Endothelial cell (in vitro differentiated cells): ENCODE measurements at places on chromosomes 11 and 22. TPM values are rescaled to one million over a fixed set of nuclear protein-coding genes. Genes with fewer than 3 reads are reported as not detected.

The SUN2 gene
- 74.4 TPM for total RNA-seq

The UBQLNL gene
- 4.4 TPM for total RNA-seq

The PANX3 gene
- 0.21 TPM for total RNA-seq

The GLB1L2 gene
- total RNA-seq: 5.0 TPM

GRCh38 chr11:119368121-119369034, 13.1 kb downstream of the USP2 start:
- no peak for DNase-seq
- no peak overlapping the region for H3K4me3 ChIP-seq
- peaks cover 3% of the 10 kb centered on the region for H3K36me3 ChIP-seq

DNA sequence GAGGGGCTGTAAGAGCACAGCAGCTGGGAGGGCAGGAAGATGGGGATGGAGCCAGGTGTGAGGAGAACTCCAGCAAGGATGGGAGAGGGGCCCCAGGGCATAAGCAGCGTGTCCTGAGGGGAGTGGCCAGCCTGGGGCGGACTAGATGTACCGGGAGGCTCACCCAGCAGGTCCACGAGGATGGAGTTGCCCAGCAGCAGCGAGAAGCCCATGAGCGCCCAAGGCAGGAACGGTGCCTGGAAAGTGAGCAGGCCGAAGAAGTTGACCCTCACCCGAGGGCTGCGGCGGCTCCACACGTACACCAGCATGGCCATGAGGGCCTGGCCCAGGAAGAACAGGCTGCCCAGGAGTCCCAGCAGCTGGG, 1.3 kb downstream of the DERL3 start:
- no peak overlapping the region for H3K4me3 ChIP-seq

DNA sequence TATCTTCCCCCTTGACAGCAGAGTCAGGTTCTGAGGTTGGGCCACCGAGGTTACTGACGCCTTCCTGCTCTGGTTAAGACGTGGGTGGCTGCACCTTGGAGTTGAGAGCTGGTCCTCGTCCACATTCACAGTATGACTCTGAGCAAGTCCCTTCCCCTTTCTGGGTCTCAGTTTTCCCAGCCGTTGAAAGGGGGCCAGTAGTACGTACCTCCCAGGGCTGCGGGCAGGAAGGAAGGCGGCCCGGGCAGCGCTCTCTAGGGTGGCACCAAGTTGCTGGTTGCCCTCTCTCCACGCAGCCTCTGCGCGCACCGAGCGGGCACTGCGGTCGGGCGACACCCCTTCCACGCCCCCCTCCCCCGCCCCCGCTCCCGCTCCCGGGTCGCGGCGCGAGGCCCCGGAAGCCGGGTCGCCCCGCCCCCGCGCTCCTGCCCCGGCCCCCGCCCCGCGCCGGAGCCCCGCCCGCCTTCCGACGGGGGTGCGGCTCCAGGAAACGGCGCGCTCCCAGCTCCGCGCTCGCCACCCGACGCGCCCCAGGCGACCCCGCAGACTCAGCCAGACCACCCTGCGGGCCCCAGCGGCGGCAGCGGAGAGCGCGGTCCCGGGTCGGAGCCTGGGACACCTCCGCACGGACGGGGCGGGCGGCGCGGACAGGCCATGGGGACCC, at the start of gene EHBP1L1:
TSS of gene EHBP1L1 (plus strand) at position 486 of the 664 bp plus-strand sequence. CDS start 250 bp downstream, outside the sequence.
- H3K36me3 ChIP-seq: no peaks in the 10 kb centered on the region
- H3K4me1 ChIP-seq: peaks cover 29% of the 10 kb centered on the region
- peak within 1 kb of the TSS; percentile 85 for H3K4me3 ChIP-seq
- DNase-seq: peak; percentile 38

- no peak overlapping the region for H3K27ac ChIP-seq
- no peaks in the 10 kb centered on the region for H3K36me3 ChIP-seq
- H3K4me3 ChIP-seq: no peak overlapping the region
- no peaks in the 10 kb centered on the region for H3K27me3 ChIP-seq
Observed at GRCh38 chr11:74412321-74412720, 14.1 kb upstream of the PGM2L1 start.

- H3K4me1 ChIP-seq: peaks cover 2% of the 10 kb centered on the region
- H3K27me3 ChIP-seq: peaks cover 17% of the 10 kb centered on the region
- no peak for DNase-seq
- peak overlapping the region; percentile 79 for H3K4me3 ChIP-seq
Observed at GRCh38 chr22:19713650-19714311, 522 bp upstream of the SEPTIN5 start.

DNA sequence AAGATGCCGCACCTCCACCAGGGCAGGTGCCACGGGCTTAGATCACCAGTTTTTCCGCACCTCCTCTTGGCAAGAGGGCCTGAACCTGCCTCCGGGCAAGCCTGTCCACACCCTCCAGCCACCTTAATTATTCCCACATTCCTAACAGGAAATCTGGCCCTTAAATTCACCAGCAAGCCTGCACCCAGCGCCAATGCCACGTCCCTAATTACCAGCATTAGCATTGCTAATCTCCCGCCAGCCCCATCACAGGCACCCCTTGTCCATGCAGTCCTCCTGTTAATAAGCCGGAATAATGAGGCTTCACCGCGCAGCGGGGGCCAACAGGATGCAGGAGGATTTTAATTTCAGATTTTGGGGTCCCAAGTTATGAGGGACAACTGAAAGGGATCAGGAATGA, 69.7 kb downstream of the PHF21B start:
- H3K4me1 ChIP-seq: peaks cover 5% of the 10 kb centered on the region
- H3K36me3 ChIP-seq: no peaks in the 10 kb centered on the region
- DNase-seq: no peak
- no peak overlapping the region for H3K4me3 ChIP-seq
- H3K27me3 ChIP-seq: peaks cover 2% of the 10 kb centered on the region
